ENCODE measurements at places on chromosomes 6 and 20. TPM values are rescaled to one million over a fixed set of nuclear protein-coding genes. Genes with fewer than 3 reads are reported as not detected.

GRCh38 chr20:3716195-3716834 is 3.9 kb upstream of the SIGLEC1 start:
- DNase-seq, result peak; percentile 33

GRCh38 chr6:46998436-46999017 is 43.6 kb downstream of the ADGRF1 start:
- no peak for DNase-seq

MLN gene
- 154 TPM for polyA plus RNA-seq

ACSS2 gene
- polyA plus RNA-seq, result 30.4 TPM

OTOR gene
- polyA plus RNA-seq, result not detected
